ENCODE measurements at places on chromosomes 1 and 21.

DNA sequence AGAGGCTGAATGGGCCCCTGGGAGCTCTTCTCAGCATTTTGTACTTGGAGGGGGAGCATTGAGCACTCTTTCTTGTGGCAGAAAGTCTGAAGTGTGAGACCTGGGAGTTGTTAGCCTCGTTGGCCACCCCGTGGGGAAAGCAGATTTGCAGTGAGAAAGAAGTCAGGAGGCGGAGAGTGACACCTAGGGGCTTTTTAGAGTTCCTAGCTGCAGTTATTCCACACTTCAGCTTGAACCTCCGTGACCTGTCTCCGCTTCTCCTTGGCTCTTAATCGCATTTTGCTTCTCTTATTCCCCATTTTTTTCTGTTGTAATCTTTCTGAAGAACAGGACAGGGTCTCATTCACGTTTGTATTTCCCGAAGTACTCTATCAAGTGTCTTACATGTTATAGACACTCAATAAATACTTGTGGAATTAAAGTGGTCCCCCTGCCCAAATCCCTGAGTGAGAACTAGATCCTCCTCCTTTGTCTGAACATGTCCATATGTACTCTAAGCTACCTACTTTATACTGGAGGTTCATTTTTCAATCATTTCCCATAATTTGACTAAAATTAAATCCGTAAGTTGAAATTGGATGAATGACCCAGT is 14.5 kb upstream of the C1orf141 start:
- DNase-seq, result peak; percentile 63

DNA sequence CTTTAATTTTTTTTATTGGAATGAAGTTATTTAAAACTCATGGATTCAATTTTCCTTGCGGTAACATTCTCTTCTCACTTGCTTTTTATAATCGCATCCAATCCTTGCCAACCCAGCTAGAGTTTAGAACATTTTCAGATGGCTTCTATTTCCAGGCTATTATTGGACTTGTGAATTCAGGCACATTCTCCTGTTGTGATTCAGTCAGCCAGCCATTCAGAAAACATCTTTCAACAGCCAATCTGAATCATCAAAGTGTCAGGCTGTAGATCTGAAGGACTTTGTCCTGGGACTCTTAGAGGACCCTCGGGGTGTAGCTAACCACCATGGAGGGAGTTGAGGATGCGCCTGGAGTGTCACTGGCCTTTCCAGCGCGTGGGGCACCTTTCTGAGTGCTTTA is 92.4 kb downstream of the PRDM2 start:
- no peak for DNase-seq

- no peak for DNase-seq
Observed at GRCh38 chr1:40820911-40821693, 37.5 kb downstream of the KCNQ4 start.

- no peak for DNase-seq
Observed at GRCh38 chr1:5638582-5638981, 353.6 kb downstream of the NPHP4 start.

- DNase-seq, result no peak
Observed at GRCh38 chr1:59687081-59687480, 127.7 kb upstream of the HOOK1 start.

All from NCI-H460 (cell line).